ENCODE measurements at places on chromosomes 12 and 14. TPM values are rescaled to one million over a fixed set of nuclear protein-coding genes. Genes with fewer than 3 reads are reported as not detected.

The NRL gene
- total RNA-seq: 1.2 TPM

The CCDC38 gene
- not detected for total RNA-seq

The CCDC177 gene
- not detected for total RNA-seq

- no peaks in the 10 kb centered on the region for H3K27me3 ChIP-seq
- H3K27ac ChIP-seq: no peak overlapping the region
- peaks cover 21% of the 10 kb centered on the region for H3K4me1 ChIP-seq
- no peak overlapping the region for H3K4me3 ChIP-seq
- no peaks in the 10 kb centered on the region for H3K36me3 ChIP-seq
These were observed 9.5 kb downstream of the ATXN2 start for GRCh38 chr12:111589601-111590000.

- H3K4me1 ChIP-seq: peaks cover 44% of the 10 kb centered on the region
- no peak for DNase-seq
- H3K27ac ChIP-seq: peak overlapping the region; percentile 78
- no peaks in the 10 kb centered on the region for H3K27me3 ChIP-seq
- H3K4me3 ChIP-seq: peak overlapping the region; percentile 100
- peaks cover 8% of the 10 kb centered on the region for H3K36me3 ChIP-seq
These were observed 631 bp downstream of the PPM1H start for GRCh38 chr12:62934239-62934798.

DNA sequence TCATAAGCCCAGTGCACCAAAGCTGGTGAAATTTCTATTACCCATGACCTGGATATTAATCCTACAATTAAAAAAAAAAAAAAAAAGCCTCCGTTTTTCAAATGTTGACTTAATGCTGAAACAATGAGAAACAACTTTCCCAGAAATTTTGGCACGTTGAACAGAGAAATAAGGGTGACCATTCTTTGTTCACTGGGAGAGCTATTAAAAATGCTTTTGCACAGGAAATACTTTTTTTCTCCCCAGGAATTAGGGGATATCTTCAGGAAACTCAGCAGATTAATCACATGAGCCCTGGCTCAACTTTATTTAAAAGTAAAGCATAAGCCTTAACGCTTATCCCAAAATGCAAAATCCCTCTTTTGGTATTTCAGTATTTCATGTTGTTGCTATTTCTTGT is 54.8 kb upstream of the FLRT2 start:
- H3K27ac ChIP-seq: no peak overlapping the region
- peaks cover 38% of the 10 kb centered on the region for H3K4me1 ChIP-seq
- no peak for DNase-seq
- H3K27me3 ChIP-seq: no peaks in the 10 kb centered on the region
- H3K4me3 ChIP-seq: no peak overlapping the region
- no peaks in the 10 kb centered on the region for H3K36me3 ChIP-seq

GRCh38 chr12:95066091-95066855 is 7.1 kb downstream of the NR2C1 start:
- H3K4me3 ChIP-seq: no peak overlapping the region
- H3K36me3 ChIP-seq: peaks cover 29% of the 10 kb centered on the region
- DNase-seq: no peak
- no peaks in the 10 kb centered on the region for H3K4me1 ChIP-seq
- no peak overlapping the region for H3K27ac ChIP-seq
- no peaks in the 10 kb centered on the region for H3K27me3 ChIP-seq

GRCh38 chr12:92199819-92200576 is 54.4 kb upstream of the BTG1 start:
- H3K4me1 ChIP-seq: peaks cover 7% of the 10 kb centered on the region
- H3K27ac ChIP-seq: no peak overlapping the region
- no peak for DNase-seq
- H3K36me3 ChIP-seq: no peaks in the 10 kb centered on the region

The LGR5 gene
- 55.8 TPM for total RNA-seq

DNA sequence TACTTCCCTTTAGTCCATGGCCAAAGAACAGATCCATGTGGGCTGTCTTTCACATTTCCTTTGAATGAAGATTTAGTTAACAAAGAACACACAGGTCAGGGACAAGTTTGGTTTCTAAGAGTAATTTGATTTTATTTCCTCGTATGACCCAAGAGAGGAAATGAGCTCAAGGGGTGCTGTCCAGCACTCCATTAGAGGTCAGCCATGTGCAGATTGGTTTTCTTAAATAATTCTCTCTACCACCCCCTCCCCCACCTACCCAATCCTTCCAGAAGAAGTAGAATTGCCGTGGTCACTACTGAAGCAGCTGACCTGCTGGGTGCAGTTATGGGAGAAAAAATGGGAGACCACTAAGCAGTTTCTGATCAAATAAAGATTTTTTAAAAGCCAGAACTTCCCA is 13.9 kb upstream of the OAS1 start:
- H3K4me1 ChIP-seq: no peaks in the 10 kb centered on the region
- no peaks in the 10 kb centered on the region for H3K27me3 ChIP-seq
- H3K4me3 ChIP-seq: no peak overlapping the region
- no peak overlapping the region for H3K27ac ChIP-seq

The ZC3H10 gene
- total RNA-seq: 10.5 TPM

GRCh38 chr12:107778383-107779025 is 4.0 kb downstream of the ASCL4 start:
- no peaks in the 10 kb centered on the region for H3K4me1 ChIP-seq
- no peak overlapping the region for H3K27ac ChIP-seq
- H3K4me3 ChIP-seq: no peak overlapping the region

The KRT71 gene
- not detected for total RNA-seq

GRCh38 chr14:32779840-32780239 is 158.8 kb upstream of the NPAS3 start:
- H3K36me3 ChIP-seq: no peaks in the 10 kb centered on the region
- H3K4me3 ChIP-seq: no peak overlapping the region
- H3K27me3 ChIP-seq: no peaks in the 10 kb centered on the region
- H3K27ac ChIP-seq: no peak overlapping the region
- H3K4me1 ChIP-seq: no peaks in the 10 kb centered on the region
- no peak for DNase-seq

DNA sequence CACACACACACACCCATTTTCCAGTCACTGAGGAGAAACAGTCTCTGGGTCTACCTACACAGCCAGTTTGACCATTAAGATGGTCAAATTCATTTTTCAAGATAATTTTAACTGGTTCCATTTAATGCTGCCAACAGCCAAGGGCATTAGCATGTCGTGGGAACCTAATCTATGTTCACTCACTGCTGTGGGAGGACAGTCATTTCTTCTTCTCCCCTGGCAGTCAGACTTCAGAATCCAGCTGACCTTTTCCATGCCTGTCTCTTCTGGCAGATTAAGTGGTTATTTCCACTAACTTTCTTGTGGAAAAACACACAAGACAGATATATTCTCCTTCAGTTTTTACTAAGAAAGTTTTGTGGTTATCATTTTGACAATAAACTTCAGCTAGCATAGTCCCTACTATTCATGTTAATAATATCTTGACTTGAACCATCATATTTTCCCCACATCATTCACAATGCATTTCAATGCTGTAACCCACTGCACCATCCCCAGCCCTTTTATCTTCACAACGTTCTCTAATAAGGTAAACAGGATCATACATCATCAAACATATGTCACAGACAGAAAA is 82.2 kb downstream of the DAD1 start:
- H3K27ac ChIP-seq: no peak overlapping the region
- no peaks in the 10 kb centered on the region for H3K36me3 ChIP-seq
- DNase-seq: no peak
- H3K4me1 ChIP-seq: peaks cover 48% of the 10 kb centered on the region
- H3K27me3 ChIP-seq: no peaks in the 10 kb centered on the region
- H3K4me3 ChIP-seq: no peak overlapping the region

The STK38L gene
- 75.6 TPM for total RNA-seq

All from osteocyte (in vitro differentiated cells).